ENCODE measurements at places on chromosomes 1 and 21.
A peak's percentile ranks its signal among the peaks of the same experiment; 100 is the strongest.

DNA sequence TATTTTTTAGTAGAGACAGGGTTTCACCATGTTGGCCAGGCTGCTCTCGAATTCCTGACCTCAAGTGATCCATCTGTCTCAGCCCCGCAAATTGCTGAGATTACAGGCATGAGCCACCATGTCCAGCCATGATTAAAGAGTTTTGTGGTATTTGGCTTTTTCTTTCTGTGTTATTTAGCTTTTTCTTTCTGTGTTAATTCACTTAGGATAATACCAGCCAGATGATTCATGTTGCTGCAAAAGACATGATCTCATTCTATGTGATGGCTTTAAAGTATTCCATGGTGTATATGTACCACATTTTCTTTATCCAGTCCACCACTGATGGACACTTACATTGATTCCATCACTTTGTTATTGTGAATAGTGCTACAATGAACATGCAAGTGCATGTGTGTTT, 1135.2 kb downstream of the AMY1C start:
- DNase-seq, result no peak

- no peak for DNase-seq
Measured at GRCh38 chr1:59682396-59683080, 132.2 kb upstream of the HOOK1 start.

GRCh38 chr1:236882678-236883077, 87.6 kb downstream of the MTR start:
- DNase-seq, result no peak

DNA sequence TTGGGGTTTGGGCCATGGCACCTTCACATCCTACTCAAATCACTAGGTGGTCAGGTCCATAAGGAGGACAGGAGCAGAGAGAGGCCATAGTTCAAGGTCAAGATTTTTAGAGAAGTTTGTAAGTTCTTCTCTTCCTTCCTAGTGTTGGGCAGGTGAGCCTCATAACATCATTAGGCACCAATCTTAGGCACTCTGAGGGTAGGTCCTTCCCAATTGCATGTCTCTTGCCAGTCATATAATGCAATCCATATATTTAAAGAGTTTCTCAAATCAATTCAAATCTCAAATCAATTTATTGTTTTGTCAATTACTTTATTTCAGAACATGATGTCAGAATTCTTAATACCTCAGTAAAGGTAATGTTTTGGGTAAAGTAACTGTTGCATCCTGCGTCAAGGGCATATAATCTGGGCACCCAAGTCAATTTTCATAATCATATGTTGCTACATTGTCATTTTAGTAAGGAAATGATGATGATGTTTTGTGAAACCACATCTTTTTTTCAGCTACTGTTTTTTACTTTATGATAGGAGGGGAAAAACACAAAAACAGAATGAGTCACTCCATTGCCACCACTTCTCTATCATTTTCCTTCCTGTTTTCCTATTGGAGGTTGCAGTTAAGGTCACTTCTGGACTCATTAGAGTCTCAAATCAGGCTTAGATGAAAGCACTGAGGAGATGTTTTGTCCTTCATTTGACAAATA, 122.7 kb downstream of the UCHL5 start:
- no peak for DNase-seq

- no peak for DNase-seq
Measured at GRCh38 chr21:46149205-46149901, 6.0 kb downstream of the FTCD start.

DNA sequence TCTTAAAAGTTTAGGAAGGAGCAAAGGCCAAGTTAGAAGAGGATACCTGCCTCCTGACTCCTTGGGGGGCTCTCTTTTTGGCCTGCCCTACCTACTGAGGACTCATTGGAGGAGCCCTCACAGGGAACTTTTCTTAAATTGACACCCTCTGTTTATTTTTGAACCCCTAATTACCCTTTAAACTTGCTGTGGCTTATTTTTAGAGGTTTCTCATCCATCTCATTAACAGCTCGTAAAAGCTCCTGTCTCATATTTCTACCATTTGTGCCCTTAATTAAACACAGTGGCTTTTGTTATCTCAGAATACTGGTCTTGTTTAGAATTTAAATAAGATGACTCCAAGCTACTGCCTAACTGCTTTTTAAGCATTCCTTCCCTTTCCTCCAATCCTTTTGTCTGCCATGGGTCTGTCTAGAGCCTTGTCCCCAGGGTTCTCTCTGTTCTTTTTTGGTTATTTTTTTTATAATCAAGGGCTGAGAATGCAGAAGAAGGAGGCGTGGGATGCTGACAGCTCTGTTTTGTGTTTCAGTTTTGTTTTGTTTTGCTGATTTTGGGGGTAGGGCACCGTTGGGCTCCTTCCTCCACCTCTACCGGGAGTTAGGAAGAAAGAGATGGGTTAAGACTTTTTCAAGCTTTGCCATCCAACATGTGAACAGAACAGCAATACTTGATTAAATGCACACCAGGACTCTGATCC, 78.0 kb downstream of the SYT6 start:
- DNase-seq, result peak; percentile 14

DNA sequence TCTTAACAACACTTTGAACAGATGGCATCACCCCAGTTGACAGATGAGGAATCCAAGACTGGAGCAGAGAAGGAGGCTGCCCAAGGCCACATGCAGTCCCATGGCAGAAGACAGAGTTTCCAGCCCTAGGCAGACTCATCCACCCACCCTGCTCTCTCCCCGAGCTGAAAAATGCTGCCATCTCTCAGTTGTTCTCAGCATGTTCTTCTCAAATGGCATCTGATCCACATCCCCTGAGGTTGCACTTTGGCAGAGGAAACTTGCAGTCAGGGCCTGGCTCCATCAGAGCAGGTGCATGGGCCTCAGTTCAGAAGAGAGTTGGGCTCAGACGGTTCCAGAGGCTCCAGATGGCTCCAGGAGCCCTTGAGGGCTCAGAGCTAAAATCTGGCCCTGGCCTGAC, 709.4 kb downstream of the MATN1 start:
- DNase-seq, result peak; percentile 30

DNA sequence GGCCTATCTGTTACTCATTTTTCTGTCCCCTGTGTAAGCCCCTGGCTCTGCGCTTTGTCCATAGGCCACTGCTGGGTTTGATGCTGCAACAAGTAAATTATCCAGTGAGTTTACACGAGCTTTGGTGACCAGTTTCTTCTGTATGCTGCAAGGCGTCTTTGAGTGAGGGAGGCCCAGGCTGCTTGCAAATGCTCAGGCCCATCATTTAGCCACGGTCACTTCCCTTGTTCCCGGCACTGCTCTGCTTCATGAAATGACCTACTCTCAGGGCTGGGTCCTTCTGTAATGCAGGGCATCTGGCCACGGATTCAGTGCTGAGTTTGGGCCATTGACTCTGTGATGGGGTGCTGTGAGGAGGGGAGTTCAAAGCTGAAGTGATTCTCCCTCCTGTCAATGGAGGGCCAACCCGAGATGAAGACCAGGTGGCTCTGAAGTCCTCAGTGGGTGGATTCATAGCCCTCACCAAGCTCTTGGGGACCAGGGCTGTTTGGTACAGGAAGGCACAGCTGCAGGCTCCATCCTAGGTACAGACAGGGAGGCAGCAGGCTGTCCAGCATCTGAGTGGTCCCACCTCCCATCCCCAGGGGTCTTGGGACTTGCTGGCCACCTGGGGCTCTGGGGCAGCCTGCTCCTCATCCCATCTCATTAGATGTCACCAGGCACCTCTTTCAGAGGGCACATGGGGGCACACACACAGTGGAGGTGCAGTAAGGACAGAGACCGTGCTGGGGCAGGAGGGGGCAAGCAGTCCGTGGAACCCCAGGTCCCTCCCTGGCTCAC, 21.7 kb downstream of the LHX4 start:
- DNase-seq, result no peak

DNA sequence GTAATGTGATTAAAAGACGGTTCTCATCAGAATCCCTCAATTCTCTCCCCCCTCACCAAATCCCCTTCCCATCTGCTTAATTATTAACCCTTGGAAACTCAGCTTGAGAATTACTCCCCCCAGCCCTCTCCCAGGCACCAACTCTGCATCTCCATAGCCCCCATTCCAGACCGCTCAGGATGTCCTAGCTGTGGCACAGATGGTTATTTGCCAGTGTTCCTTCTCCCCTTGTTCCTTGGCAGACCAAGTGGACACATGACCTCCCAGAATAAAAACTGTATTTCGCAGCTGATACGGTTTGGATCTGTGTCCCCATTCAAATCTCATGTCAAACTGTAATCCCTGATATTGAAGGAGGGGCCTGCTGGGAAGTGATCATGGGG, 14.6 kb downstream of the HENMT1 start:
- DNase-seq, result no peak

DNA sequence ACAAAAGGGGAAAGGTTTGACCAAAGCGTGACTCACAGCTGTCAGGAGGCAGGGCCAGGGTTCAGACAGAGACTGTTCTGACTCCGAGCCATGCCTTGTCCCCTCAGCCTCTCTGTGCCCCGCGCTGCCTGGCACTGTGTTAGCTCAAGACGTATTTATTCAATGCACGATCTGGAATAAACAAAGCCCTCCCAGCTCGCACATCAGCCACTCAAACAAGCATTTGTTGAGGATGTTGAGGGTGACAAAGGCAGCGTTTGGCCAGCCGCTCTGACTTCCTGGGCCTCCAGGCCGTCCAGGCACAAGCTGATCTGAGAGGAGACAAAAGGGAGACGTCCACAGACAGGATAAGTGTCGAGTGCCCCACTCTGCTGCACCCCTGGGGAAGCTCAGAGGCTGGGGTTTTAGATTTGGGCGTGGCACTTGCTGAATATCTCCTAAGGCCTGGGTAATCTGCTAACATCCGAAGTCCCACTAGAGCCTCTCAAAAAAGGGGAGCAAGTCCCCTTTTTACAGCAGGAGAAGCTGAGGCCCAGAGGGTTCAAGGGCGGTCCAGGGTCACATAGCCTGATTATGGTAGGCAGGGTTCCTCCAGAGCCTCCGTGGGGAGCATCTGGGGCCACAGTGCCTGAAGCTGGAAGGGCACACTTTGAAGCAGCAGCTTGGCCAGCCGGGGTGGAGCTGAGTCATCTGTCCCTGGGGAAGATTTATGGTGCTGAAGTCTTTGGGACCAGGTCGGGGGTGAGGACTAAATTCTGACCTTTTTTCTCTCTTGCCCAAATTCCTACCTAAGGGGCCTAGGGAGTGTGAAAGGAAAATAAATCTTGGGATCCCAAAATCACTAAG, 95.9 kb downstream of the SPSB1 start:
- DNase-seq, result no peak

DNA sequence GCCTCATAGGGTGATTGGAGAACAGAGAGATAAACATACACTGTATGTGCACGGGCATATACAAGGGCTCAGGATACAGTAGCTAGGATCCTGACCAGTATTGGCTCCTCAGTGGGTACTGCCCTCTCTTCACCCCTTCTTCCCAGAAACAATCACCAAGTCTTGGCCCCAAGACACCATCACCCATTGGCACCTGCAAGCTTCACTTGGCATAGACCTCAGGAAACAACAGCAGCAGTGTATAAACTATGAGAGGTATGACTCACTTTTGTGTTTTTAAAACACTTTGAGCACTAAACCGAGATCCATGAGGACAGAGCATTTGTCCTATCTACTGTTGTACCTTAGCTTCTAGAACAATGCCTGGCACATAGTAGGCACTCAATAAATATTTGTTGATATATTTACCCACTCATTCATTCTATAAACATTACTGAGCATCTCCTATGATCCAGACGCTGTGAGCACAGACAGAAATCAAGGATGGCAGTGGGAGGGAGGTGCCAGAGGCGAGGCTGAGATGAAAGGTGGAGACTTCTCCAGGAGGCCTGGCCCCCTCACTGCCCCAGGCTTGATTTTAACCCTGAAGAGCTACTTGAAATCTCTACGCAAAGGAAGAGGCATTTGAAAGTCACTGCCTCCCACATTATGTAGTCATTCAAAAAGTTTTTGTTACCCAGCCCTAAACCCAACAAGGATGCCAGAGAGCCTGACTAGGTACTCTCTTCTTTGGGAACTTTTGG, 95.2 kb downstream of the CAMK2N1 start:
- DNase-seq, result peak; percentile 2

DNA sequence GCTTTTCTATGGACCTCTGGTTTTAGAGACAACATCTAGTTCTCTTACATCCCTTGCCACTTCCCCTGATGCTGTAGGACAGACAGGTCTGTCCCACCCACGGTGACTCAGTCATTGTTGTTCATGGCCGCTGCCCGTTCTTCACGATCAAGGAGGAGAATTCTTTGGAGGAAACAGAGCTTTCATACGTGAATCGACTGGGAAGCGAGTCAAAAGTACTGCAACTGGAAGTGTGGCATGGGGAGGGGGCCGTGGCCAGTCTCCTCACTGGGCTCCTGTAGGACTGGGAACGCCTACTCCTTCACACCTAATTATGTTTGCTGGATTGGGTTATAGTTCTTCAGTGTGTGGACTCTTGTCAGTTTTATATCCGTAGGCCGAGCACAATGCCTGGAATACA, 4.4 kb upstream of the SLC37A1 start:
- no peak for DNase-seq

DNA sequence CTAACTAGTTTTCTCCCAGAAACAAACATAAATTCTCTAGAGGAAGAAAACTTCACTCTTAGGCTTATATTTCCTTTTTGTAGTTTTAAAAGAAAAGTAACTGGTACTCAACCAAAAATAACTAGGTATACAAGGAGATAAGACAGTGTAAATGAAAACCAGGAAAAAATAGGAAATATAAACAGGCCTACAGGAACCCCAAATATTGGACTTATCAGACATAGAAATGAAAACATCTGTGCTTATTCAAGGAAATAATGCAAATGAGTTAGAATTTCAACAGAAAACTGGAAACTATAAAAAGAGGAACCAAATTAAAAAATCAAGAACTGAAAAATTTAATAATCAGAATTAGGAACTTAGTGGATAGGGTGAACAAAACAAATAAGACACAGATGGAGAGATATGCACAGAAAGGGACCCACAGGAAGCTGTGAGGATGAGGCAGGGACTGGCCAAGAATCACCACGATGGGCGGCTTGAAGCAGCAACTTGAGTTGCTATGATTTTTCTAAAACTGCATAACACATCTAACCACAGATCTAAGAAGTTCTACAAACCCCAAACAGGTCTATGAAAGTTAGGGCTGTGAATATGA, 67.5 kb upstream of the ACTRT2 start:
- no peak for DNase-seq

DNA sequence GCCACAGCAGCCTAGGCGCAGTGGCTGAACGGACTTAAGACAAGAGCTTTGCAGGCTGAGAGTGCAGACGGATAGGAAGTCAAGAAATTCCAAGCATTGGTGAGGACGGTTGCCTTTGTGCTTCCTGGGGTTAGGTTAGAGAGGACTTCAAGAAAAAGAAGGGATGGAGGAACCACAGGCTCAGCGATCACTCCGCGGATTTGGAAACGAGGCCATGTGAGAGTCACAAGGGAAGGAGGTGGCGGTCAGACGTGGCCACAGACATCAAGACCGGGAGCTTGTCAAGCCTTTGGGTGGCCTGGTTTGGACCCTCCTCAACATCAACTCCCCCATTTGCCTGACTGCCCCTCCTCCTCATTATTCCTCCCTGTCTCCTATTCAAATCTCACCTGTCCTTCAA, 62.3 kb downstream of the NID1 start:
- peak; percentile 11 for DNase-seq

- DNase-seq, result no peak
Measured at GRCh38 chr1:77476475-77476874, 194.7 kb downstream of the AK5 start.

- no peak for DNase-seq
Measured at GRCh38 chr1:48540587-48540986, 68.6 kb upstream of the SPATA6 start.

- DNase-seq, result no peak
Measured at GRCh38 chr1:2229037-2229864, 1.1 kb downstream of the SKI start.

Measured in left forelimb (tissue), 1 donor.